CD4-positive, alpha-beta T cell treated with Interleukin-17A for 4 hours (primary cell): ENCODE measurements at places on chromosomes 3 and 15.

DNA sequence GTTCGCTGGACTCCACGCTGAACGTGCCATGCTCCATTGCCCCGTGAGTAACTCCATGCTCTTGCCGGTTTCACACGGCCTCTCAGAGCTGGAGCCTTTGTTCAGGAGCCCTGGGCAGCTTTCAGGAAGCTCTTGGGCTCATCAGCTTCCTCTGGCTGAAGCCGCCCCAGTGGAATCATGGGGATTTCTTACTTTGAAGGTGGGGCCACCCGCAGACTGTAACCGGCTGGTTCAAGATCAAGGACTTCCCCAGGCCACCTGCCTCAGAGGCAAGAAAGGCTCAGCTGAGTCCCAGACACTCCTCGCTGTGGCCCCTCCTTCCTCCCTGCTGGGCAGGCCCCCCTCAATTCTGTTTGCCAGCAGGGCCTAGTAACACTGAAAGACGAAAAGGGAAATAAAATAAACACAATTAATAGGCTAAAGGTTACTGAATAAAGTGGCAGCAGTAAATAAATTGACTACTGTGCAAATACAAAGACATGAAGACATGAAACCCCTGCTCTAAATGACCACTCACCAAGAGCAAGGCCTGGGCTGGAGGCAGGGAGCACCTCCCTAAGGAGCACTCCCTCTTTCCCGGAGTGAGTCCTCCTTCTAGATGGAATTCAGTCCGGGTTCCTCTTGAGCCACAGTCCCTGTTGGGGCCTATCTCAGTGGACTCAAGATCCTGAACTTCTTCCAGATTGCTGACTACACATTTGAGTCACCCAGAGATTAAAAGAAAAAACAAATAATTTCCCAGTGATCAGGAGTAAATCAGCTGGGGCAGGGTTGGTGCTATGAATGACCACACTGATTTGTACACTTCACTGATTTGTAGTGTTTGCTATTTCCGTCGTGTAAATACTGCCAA lies 51.0 kb downstream of the ZDHHC19 start:
- peak; percentile 24 for DNase-seq

GRCh38 chr3:176347424-176348146 lies 849.7 kb downstream of the TBL1XR1 start:
- DNase-seq: no peak

DNA sequence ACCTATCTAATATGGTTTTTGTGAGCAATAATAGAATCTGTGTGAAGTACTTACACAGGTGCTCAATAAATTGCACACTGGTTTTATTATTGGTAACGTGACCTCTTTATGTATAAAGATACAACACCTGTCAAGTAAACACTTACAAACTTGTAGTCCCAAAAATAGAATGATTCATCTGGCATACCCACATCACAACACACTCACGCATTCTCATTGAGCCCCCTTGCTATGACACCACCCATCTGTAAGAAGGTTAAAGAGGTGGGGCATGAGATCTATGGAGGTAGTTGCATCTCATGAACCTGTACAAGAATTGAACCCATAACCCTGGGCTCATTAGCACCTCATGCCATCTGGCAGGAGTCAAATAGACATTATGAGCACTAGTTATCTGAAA lies 134.9 kb upstream of the THBS1 start:
- DNase-seq: no peak

- no peak for DNase-seq
These were observed 29.9 kb upstream of the TTC14 start for GRCh38 chr3:180571831-180572598.

DNA sequence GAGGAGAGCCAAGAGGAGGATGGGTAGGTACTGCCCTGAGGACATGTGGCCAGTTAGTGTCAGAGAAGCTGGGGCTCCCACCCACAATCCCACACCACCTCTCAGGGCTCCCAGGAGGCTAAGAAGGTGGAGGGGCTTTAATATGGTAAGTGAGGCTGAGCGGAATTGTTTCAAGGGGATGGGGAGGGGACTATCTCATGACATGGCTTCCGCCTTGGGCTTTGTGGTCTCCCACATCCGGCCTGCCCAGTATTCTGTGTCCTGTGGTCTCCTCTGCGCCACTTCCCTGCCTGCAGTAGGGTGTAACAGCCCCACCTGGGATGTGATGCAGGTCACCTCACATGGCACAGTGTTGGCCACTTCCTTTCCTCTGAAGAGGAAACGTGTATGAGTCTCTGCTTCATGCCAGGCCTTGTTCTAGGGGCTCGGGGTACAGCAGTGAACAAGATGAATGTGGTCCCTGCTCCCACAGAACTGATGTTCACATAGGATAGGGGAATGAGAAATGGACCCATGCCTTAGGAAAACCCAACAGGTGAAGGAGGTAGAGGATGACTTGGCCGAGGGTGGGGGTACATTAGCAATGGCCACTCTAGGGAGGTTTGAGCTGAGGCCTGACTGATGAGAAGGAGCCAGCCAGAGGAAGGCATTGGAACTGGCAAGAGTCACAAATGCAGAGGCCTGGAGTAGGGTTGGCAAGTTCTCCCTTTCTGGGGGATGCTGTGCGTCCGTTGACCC lies 3.2 kb downstream of the NEIL1 start:
- peak; percentile 64 for DNase-seq

- DNase-seq: no peak
These were observed 219.0 kb downstream of the ITPR1 start for GRCh38 chr3:4712109-4712508.

- DNase-seq: no peak
These were observed 638.8 kb upstream of the CFAP20DC start for GRCh38 chr3:59688636-59689035.

DNA sequence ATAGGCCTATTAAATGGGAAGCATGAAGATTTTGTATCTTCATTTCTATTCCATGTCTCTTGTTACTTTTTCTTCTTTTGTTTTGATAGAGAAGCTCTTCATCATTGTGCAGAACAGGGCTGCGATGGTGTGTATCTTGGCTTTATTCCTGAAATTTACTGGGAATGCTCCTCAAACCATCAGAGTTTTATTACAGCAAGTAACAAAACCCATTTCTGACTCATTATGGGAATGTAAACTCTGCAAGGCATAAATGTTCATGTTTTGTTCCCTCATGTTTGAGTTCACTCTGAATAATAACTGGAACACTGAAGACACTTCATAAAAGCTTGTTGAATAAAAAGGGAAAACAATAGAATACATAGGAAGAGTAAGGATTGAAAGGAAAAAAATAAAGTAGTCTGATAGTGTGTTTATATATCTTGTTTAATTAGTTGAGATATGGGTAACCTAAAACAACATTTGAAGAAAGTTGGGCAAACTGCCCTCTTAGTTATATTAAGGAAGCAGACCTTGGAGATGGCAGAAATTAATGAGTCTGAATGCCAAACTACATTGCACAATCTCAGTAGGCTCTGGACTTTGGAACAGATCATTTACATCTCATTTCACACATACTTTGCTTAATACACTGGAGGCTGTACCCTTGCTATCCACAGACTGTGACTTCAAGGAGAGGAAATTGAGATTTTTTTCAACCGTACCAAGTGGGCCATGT lies 521.5 kb downstream of the GRM7 start:
- DNase-seq: no peak

- DNase-seq: no peak
These were observed 164.8 kb downstream of the SYNPR start for GRCh38 chr3:63442918-63443317.

GRCh38 chr3:42247576-42248027 lies 18.4 kb downstream of the CCK start:
- DNase-seq: peak; percentile 62

DNA sequence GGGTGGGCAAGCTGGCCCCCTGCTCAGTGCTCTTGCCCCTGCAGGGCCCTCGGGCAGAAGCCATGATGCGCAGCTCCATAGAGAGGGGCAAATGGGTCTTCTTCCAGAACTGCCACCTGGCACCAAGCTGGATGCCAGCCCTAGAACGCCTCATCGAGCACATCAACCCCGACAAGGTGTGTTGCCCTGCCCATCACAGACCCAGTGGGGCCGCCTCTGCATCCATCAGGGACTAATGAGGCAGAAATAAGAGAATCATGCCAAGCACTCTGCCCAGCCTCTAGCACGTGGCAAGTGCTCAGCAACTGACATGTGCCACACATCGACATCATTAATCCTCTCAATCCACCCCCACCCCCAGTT lies 49.4 kb downstream of the SEMA3G start:
- no peak for DNase-seq

GRCh38 chr3:141737093-141737492 lies 1.0 kb upstream of the RNF7 start:
- no peak for DNase-seq

DNA sequence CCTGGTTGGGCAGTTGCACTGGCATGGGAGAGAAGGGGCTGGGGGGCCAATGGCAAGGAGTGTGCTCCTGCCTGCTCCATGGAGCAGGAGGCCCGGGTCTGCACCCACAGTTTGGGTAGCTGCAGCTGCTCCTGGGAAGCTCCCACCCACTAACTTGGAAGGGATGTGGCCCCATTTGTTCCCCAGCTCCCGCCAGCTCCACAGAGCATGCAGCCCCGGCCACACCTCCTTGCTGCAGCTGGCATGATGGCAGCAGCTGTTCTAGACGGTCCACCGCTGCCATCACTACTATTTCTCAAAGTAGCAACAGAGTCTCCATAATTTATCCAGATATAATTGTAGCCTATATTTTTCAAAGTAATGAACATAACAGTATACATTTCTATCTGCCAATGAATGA lies 65.8 kb downstream of the PIK3CB start:
- no peak for DNase-seq

DNA sequence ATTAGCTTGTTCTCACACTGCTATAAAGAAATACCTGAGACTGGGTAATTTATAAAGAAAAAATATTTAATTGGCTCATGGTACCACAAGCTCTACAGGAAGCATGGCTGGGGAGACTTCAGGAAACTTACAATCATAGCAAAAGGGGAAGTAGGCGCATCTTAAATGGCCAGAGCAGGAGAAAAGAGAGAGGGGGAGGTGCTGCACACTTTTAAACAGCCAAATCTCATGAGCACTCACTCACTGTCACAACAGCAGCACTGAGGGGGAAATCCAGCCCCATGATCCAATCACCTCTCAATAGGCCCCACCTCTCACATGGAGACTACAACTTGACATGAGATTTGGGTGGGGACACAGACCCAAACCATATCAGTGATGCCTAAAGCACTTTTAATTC lies 82.5 kb downstream of the DCLK3 start:
- no peak for DNase-seq

DNA sequence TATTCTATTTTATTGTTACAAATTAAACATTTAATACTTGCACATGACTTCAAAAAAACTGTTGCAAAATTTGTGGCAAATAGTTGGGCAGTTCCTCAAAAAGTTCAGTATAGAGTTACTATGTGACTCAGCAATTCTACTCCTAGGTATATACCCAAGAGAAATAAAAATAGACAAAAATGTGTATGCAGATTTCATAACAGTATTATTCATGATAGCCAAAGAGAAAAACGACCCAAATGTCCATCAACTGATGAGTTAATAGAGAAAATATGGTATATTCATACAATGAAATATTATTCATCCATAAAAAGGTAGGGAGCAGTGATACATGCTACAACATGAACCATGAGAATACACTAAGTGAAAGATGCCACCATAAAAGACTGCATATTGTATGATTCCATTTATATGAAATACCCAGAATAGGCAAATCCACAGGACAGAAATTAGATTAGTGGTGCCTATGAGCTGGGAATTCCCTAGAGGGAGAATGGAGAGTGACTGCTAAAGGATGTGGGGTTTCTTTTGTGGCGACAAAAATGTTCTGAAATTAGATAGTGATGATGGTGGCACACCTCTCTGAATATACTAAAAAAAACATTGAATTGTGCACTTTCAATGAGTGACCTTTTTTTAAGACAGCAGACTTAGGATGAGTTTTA lies 31.6 kb upstream of the CLASP2 start:
- DNase-seq: no peak
